Natural killer cell (primary cell): ENCODE measurements at places on chromosomes 5 and 9. TPM values are rescaled to one million over a fixed set of nuclear protein-coding genes. Genes with fewer than 3 reads are reported as not detected.

Gene HSD17B3
- 0.96 TPM for total RNA-seq

Gene UBQLN1
- 137 TPM for total RNA-seq

Gene SPATA31E1
- total RNA-seq, result not detected

GRCh38 chr5:83099001-83099400, 21.7 kb downstream of the XRCC4 start:
- DNase-seq, result no peak

DNA sequence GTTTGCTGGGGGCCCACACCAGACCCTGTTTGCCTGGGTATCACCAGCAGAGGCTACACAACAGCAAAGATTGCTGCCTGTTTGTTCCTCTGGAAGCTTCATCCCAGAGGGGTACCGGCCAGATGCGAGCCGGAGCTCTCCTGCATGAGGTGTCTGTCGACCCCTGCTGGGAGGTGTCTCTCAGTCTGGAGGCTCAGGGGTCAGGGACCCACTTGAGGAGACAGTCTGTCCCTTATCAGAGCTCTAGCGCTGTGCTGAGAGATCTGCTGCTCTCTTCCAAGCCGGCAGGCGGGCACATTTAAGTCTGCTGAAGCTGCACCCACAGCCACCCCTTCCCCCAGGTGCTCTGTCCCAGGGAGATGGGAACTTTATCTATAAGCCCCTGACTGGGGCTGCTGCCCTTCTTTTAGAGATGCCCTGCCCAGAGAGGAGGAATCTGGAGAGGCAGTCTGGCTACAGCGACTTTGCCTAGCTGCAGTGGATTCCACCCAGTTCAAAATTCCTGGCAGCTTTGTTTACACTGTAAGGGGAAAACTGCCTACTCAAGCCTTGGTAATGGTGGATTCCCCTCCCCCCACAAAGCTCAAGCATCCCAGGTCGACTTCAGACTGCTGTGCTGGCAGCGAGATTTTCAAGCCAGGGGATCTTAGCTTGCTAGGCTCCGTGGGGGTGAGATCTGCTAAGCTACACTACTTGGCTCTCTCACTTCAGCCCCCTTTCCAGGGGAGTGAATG, 206.0 kb upstream of the TLX3 start:
- DNase-seq, result no peak

- no peak for DNase-seq
Observed at GRCh38 chr5:176166427-176166826, 71.8 kb upstream of the SIMC1 start.

DNA sequence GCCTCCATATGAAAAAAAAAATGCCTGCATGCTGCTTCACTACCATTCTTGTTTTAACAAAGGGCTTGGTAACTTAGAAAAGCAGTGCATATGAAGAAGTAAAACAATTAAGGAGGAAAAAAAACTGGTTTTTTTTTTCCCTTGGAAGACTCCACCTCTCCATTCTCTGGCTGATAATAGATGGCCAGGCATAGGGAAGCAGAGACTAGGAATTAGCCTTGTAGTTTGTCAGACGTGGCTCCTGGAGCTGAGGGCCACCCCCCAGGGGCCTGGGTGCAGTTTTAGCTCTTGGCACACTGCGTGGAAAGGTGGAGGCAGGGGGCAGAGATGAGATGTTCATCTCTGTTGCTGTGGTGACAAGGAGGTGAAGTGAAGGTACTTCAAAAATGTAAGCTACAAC, 42.7 kb downstream of the WDR36 start:
- no peak for DNase-seq
